ENCODE measurements at places on chromosomes 12 and 14. TPM values are rescaled to one million over a fixed set of nuclear protein-coding genes. Genes with fewer than 3 reads are reported as not detected.

CIDEB gene
- total RNA-seq, result not detected

TM9SF1 gene
- 59.5 TPM for total RNA-seq

GRCh38 chr14:102671410-102671809, 79.0 kb downstream of the RCOR1 start:
- no peak for DNase-seq

- DNase-seq, result no peak
Measured at GRCh38 chr14:39069923-39070322, 33.1 kb downstream of the SEC23A start.

- no peak for DNase-seq
Measured at GRCh38 chr14:75833326-75834020, 148.3 kb downstream of the TGFB3 start.
